Muscle of back (tissue), 13 donors: ENCODE measurements at places on chromosomes 4 and X.

DNA sequence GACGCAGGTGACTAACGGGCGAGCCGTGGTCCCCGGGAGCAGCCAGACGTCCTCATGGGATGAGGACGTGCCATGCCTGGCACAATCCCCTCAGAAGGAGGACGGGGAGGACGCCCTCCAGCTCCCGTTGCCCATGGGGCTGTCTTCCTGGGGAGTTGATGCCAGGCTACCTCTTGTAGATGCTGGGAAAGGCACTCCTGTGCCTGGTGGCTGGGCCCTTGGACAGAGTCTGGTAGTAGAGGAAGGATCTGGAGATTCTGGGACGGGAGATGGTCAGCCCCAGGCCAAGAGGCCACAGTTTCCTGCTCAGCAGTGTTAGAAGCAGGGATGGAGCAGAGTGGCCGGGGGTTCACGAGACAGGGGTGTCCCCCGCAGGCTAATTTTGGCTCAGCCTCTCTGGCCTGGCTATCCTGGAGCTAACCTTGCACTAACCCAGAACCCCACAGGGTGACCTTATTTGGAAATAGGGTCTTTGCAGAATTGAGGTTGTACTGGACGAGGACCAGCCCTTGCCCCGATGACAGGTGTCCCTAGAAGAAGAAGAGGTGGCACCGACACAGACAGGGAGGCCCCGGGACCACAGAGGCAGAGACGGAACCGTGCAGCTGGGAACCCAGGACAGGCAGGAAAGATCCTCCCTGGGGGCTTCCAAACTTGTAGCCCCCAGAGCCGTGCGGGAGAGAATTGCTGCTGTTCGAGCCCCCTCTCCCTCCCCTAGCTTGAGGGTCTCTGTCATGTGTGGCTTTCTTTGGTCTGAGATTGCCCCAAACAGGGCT lies 50.1 kb upstream of the ADRA2C start:
- no peak for DNase-seq

- no peak for DNase-seq
Observed at GRCh38 chrX:150058728-150059127, 120.4 kb upstream of the EOLA2 start.

GRCh38 chr4:168717847-168718246 lies 221.0 kb downstream of the PALLD start:
- no peak for DNase-seq

DNA sequence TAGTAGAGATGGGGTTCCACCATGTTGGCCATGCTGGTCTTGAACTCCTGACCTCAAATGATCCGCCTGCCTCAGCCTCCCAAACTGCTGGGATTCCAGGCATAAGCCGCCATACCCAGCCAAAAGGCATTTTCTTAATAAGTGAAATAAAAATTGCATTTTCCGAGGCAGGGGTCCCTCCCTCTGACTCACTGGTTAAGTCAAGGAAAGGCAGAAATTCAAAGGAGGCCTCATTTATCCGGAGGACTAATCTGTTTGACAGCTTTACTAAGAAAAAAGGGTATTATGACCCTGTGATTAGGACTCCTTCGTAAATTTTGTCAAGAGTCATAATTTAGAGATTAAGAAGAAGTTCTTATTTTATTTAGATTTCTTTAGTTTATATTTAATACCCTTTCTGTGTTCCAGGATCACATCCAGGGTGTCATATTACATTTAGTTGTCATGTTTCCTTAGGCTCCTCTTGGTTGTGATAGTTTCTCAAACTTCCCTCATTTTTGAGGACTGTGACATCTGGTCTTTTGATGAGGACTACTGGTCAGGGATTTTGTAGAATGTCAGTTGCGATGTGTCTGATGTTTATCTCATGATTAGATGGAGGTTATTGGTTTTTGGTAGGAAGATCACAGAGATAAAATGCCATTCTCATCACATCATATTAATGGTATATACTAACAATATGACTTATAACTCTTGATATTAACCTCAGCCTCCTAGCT lies 753.7 kb upstream of the AMOT start:
- DNase-seq = no peak

GRCh38 chr4:78953769-78954666 lies 14.8 kb upstream of the PAQR3 start:
- no peak for DNase-seq

GRCh38 chr4:156477636-156478035 lies 494.0 kb downstream of the PDGFC start:
- no peak for DNase-seq

DNA sequence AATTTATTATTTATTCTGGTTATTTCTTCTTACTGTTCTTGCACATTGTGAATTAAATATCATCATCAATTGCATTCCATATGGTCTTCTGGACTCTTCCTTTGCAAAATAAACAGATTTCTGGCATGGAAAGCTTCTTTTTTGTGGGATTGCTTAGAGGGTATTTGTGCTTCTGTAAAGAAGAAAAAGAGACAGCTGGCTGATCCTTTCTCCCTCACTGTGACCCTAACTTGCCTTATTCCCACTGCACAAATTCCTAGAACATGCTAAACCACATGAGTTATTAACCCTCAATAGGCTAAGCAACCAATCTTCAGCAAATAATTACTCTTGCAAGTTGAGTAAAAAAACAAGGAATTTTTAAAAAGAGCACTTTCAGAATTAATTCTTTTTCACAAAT lies 23.8 kb upstream of the LRCH2 start:
- DNase-seq = no peak

- no peak for DNase-seq
Observed at GRCh38 chr4:2963966-2964471, 648 bp downstream of the GRK4 start.
